ENCODE measurements at places on chromosomes 13 and 19.

- DNase-seq, result peak; percentile 41
Measured at GRCh38 chr13:95480791-95481780, 71.4 kb upstream of the CLDN10 start.

DNA sequence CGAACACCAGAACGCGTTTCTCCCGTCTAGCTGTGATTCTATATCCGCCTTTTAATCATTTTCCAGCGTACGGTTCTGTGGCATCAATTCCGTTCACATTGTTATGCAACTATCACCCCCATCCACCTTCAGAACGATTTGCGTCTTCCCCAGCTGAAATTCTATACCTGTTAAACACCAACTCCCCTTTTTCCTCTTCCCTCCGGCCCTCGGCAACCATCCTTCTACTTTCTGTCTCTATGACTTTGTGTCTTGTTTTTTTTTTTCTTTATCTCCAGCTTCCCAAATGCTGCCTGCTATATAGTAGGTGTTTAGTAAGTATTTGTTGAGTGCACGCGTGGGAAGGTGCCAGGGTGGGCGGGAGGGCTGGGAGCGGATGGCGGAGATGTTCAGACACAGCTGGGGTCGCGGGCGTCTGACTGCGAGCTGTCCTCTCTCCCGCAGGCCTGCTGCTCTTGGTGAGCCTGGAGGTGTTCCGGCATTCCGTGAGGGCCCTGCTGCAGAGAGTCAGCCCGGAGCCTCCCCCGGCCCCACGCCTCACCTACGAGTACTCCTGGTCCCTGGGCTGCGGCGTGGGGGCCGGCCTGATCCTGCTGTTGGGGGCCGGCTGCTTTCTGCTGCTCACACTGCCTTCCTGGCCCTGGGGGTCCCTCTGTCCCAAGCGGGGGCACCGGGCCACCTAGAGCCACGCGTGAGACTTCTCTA is 20.2 kb downstream of the CACNG6 start:
- DNase-seq, result no peak

DNA sequence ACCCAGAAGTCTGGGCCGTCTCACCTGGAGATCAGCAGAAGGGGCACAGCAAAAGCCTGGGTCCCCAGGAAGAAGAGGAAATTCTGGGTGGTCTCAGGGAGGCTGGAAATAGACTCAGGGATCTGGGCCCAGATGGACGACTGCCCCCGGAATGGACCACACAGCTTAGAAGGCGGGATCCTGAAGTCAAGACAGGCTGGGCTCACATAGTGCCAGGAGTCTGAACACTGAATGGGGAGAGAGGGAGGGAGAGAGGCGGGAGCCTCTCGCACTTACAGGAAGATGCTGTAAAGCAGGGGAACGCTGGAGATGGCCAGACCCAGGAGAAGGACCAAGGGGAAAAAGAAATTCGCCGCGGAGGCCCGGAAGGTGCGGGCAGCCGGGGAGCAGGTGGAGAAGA is 1.3 kb upstream of the LENG1 start:
- DNase-seq, result no peak

DNA sequence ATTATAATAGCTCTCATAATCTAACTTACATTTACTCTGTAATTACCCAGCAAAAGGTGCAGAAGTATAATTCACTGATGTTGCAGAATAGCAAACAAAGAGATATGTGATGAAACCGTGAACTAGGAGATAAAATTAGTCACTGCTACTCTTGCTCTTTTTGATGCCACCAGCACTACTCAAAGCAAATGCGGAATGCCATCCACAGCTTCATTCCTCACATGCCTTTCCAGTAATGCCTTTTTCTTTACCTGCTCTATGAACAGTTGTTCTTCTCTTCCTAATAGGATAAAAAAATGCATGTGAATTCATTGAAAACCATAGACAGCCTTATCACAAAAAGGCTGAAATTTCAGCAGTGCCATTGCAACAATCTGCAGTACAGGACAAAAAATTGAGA is 1129.5 kb downstream of the DIAPH3 start:
- DNase-seq, result no peak

- peak; percentile 43 for DNase-seq
Measured at GRCh38 chr19:29841559-29842367, 30.0 kb downstream of the CCNE1 start.

DNA sequence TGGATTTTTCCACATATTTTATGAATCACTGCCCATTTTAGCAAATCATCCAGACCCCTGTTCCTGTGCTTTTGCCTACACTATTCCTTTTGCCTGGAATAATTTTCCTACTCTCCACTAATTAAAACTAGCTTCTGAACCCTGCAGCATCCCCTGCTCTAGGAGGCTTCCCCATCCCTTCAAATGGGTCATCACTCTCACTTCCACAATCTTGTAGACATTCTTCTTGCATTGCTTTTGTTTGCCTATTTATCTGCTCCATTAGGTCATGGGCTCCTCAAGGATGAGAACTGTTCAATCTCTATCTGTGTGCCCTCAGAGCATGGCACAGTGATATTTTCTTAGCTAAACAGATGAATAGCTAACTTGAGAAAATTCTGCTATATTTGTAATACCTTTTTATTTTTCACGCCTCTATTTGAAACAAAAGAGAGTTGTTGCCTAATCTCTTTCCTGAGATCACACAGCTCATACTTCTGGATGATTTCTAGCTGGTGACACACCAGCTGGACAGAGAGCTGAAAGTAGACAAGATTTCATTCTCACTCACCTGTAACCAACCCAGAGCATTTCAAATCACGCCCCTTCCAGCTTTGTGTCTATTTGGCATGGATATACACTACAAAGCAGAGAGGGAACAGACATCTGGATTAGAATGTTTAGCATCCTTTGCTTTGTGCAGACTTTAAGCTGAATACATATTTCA is 466.0 kb downstream of the FOXO1 start:
- DNase-seq, result no peak

GRCh38 chr13:87207280-87208003 is 463.7 kb upstream of the SLITRK5 start:
- DNase-seq, result no peak

GRCh38 chr13:33106656-33107360 is 90.6 kb downstream of the KL start:
- DNase-seq, result no peak

DNA sequence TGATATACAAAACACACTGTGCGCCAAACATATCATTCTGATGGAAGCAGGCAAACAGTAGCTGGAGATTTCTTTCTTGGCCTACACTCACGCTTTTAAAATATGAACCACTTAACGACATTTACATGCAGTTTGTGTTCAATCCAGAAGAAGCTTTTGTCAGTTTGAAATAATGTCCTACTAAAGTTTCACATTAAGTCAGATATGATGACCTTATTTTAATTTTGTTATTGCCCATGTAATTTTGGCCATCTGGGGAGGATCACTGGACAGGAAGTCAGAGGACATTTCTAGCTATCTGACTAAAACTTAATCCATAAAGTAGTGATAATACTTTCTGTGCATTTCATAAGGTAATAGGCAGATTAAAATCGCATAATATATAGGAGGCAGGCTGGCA is 98.1 kb downstream of the DCLK1 start:
- no peak for DNase-seq
